ENCODE measurements at places on chromosomes 13 and 19.

DNA sequence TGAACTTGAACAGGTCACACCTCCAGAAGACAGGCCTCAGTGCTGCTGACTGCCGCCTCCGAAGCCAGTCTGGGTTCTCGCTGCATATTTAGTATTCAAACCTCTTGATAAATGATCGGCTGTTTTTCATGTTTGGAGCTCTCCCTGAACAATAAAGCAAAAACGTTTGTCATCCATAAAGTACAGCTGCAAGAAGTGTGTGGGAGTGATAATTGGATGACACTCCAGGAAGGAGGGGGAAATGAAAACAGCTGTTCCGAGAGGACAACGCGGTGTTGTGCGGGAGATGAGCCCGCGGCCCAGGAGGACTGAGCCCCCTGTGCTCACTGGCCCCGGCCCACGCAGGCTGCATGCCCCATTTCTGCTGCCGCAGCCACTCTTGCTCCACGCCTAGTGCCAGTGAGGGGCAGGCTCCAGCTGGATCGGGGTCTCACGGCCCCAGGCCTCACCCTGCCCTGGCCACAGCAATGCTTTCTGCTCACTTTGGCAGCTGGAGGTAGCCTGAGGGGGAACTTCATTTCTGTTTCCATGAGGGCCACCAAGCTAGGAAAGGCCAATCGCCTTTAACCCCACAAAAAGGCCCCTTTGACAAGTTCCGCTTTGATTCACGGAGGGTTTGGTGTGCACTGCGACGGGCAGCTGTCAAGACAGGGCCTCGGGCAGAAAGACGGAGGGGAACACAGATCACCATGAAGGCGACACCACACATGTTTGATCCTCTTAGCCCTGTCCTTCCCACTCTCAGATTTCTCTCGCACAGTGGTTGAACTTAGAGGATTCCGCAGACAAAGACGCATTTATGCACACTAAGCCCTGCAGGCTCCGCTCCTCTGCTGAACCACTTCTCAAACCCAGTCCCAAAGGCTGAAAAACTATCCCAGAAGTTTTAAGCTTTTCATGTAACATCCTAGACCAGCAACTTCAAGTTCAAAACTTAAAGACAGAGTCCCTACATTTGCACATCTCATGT, 537.6 kb downstream of the EFNB2 start:
- DNase-seq = no peak

DNA sequence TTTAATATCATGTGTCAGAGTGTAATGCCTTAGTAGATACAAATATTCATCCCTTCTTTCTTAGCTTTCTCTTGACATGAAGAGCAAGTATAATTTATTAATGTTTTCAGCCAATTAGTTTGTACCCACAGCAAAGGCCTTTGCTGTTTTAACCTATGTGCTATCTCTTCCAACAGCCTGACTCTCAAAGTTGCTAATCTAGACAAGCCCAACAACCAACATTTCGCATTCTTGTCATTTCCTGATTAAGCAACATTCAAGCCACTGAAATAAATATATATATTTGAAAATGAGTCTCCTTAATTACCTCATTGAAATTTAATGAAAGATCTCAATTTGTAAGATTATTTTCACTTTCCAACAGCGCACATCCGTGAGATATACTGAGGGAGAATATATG, 18.5 kb downstream of the EPSTI1 start:
- DNase-seq = no peak

DNA sequence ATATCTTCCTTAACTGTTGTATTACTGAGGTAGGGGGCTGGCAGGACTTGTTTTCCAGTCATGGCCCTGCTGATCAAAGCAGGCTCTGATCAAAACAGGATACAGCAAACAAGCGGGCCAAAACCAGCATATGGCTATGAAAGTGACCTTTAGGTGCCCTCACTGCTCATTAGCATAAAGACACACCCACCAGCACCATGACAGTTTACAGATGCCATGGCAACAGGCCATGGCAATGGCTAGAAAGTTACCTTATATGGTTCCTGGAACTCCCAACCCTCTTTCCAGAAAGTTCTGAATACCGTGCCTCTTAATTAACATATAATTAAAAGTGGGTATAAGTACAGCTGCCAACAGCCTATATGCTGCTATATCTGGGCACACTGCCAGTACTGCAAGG, 551.4 kb upstream of the SGCG start:
- no peak for DNase-seq

- peak; percentile 6 for DNase-seq
Observed at GRCh38 chr13:72808917-72809500, 27.1 kb downstream of the PIBF1 start.

GRCh38 chr13:27424246-27425157, at the start of gene GTF3A:
Gene GTF3A, plus strand, starts transcription at chr13:27424619.
- peak; percentile 78 for DNase-seq

DNA sequence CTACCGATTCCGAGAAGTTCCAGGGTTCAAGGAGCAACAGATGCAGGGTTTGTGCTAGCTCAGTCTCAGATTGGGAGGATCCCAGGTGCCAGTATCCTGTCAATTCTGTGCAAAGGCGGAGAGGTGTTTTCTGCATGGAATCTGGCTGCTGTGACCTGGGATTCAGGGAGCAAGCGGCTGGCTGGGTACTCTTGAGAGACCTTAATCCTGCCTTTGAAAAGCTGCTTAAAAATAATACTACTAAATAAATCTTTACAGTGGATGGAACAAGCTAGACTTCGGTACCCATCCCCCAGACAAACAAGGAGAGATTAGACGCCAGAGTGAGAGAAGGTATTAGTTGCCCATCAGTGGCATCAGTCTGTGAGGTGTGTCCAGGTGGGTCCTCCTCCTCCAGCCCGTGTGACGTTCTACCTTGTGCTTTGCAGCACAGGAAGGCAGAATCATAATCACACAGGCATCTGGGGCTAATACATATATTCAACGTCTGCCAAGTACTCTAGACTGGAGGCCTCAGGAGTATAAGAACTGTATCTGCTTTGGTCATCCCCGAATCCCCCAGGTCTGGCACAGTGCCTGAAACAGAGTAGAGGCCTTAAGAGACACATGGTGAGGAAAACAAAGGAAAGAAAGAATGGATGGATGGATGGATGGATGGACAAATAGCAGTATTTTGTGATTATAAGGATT, 230.6 kb downstream of the ZNF536 start:
- no peak for DNase-seq

GRCh38 chr13:112695121-112695520, 5.3 kb downstream of the ATP11A start:
- DNase-seq = no peak

GRCh38 chr13:46552303-46552682, 677 bp upstream of the LRCH1 start:
- no peak for DNase-seq

DNA sequence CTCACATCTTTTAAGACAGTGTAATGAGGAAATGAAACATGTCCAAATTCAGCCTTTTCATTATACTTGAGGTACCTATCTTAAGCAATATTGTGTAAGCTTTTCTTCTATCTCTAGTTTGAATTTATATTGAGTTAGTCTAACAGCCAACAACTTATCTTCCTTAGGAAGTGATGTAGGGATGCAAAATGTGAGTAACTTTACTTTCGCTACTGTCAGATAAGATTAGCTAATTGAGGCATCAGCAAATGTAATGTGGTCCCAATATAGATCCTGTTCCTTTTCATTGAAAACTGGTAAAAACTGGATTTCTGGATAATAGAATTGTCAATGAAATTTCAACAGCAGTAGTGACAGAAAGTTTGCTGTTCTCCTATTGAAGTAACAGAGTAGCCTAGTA, 902.2 kb downstream of the GPC5 start:
- no peak for DNase-seq

Data from NCI-H345 (cell line).